A549 treated with GW870086 at 1 μM for 4 hours (cell line): ENCODE measurements at places on chromosomes 1 and 21. TPM values are rescaled to one million over a fixed set of nuclear protein-coding genes. Genes with fewer than 3 reads are reported as not detected.

The OVAAL gene
- total RNA-seq: 0.08 to 0.13 TPM (median 0.09 TPM) in 3 of 5 replicates, not detected in the others

The RAB3B gene
- total RNA-seq: 4.8 to 8.5 TPM (median 6.8 TPM) in 5 replicates

The OLIG1 gene
- total RNA-seq: not detected in 5 replicates

The TMEM51 gene
- total RNA-seq: 36.9 to 41.3 TPM (median 38.6 TPM) in 5 replicates
